ENCODE measurements at places on chromosomes 6 and 20. TPM values are rescaled to one million over a fixed set of nuclear protein-coding genes. Genes with fewer than 3 reads are reported as not detected.

GRCh38 chr20:62020935-62021701, 44.6 kb downstream of the TAF4 start:
- DNase-seq: no peak

Gene DEF6
- 68.7 TPM for total RNA-seq

DNA sequence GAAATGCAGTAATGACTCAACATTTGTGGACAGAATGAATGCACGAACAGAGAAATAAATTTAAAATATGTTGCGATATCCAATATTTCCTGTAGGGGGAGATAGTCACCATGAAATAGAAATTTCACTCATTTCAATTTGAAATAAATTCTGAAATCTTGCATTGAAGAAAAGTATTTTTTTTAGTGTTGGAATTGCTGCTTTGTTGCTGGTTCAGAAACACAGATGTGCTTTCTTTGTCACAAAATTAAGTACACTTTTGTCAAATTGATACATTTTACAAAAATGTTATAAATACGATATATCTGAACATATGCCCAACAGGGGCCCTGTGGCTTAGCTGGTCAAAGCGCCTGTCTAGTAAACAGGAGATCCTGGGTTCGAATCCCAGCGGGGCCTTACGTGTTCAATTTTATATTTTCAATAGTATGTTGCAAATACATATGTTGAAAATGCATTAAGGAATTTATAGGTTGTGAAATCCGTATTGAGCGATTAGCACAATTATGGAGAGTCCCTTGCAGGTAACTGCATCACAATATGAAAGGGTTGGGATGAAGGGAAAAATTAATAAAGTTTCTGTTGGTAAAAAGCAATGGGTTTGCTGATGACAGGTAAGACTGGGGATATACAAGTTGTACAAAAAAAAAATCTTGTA, 85.4 kb upstream of the PRSS16 start:
- DNase-seq: no peak

DNA sequence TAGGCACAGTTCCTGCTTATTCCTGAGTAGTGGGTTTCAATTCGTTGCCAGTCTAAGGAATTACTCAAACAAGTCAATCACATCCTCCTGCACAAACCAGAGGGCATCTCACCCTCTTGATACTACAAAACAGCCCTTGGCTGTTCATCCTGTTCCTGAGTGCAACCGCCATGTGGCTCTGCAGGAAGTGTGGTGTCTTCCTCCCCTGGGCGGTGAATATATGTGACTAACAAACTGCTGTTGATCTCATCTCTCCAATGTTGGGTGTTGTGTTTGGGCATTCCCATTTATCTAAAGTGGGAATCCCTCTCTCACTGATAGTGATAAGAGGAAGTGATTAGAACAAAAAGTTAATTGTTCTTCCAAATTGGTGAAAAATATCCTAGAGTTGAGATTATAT, 163.0 kb downstream of the TBX18 start:
- DNase-seq: no peak

- DNase-seq: no peak
Observed at GRCh38 chr6:163386329-163386908, 28.1 kb upstream of the QKI start.

GRCh38 chr20:36367907-36368799, 62.0 kb downstream of the DLGAP4 start:
- no peak for DNase-seq

DNA sequence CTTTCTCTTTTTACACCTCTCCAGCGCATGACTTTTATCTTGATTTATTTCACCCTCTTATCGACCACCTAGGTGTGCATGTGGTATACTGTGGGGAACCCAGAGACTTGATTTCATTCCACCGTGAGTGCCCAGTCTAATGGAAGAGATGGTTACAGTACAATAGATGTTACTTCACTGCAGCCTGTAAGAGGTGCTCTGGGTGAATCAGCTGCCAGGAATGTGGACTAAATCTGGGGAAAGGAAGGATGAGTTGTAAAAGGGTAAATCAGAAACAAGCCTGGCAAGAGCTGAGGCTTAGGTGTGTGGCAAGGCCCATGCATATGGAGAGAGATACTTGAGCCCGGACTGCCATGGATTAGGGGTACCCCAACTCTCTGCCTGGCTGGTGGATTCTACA, 7.4 kb downstream of the STK35 start:
- no peak for DNase-seq

Gene ZNF165
- 6.0 TPM for total RNA-seq

DNA sequence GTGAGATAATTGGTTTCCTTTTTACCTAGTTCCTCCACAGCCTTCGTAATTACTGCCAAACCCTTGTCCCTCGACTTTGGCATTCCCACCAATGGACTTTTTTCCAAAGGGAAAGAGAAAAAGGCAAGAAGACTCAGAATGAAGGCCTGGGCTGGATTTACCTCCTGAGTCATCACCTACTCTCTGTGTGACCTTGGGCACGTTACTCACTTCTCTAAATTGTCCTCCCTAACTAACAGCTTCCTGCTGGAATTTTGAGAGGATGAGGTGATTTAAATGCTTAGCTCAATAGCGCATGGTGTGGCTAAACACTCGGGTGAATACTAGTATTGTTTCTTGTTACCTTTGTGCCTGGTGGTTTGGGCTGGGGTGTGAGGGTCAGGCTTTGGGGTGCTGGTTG, 146.6 kb downstream of the DHX35 start:
- DNase-seq: no peak

DNA sequence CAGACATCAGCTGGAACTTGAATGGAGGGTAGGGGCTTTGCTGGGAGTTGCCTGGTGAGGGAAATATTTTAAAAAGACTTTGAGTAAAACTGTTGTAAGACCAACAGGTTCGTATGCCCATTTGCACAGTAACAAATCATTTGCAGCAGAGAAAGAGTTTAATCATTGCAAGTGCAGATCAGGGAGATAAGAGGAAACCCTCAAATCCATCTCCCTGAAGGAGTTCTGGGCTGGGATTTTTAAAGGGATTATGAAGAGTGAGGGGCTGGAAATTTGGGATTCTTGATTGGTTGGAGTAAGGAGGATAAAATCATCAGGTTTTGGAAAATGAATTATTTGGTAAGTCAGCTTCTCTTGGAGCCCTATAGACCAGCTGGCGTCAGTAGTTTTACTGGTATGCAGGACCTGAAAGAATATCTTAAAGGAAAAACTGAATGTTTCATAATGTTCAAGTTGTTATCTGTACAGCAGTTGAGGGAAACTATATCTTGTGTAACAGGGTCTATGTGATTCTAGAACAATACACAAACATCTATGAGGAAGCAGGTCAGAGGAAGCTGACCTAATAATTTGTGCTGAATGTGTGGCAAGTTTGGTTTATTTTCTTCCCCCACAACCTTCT, 295.5 kb downstream of the PLCB1 start:
- no peak for DNase-seq

Gene CALHM5
- not detected for total RNA-seq

GRCh38 chr6:29633534-29633905, 537 bp upstream of the GABBR1 start:
- no peak for DNase-seq

Gene LSM14B
- total RNA-seq: 35.4 TPM

Gene LAMA4
- total RNA-seq: not detected

GRCh38 chr6:90790058-90790457, 203.2 kb upstream of the MAP3K7 start:
- no peak for DNase-seq

GRCh38 chr6:159090530-159091480, 46.0 kb upstream of the TAGAP start:
- DNase-seq: no peak

Gene ROMO1
- total RNA-seq: 96.8 TPM

DNA sequence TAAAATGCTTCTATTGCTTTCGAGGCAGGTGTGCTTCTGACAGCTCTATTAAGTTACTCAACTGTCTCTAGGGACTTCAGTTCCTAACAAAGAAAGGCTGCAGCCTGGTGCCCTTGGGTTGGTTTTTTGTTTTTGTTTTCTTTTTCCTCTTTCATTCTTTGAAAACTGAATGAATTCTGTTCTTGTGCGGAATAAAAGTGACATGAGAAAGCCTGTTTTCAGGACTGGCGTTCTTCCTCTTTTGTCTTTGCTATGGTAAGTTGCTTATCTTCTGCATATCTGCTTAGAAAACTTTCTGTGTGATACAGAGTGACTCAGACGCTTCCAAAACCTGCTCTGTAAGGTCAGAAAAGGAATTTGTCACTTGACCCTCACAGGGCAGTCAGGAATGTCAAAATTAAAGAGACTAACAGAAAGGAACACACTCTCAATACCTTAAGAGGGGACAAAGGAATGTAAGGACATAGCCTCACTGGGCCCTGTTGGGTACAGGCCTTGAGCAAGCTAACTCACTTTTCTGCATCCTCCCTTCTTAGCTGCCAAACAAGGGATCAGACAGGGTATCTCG, 56.2 kb upstream of the NHSL1 start:
- no peak for DNase-seq

GRCh38 chr20:3797592-3798372, 1.7 kb downstream of the CDC25B start:
- DNase-seq: no peak

GRCh38 chr6:122033564-122034181, 365.8 kb upstream of the HSF2 start:
- DNase-seq: no peak

Gene GINS1
- total RNA-seq: 5.4 TPM

Gene ZFP64
- total RNA-seq: 14.2 TPM

DNA sequence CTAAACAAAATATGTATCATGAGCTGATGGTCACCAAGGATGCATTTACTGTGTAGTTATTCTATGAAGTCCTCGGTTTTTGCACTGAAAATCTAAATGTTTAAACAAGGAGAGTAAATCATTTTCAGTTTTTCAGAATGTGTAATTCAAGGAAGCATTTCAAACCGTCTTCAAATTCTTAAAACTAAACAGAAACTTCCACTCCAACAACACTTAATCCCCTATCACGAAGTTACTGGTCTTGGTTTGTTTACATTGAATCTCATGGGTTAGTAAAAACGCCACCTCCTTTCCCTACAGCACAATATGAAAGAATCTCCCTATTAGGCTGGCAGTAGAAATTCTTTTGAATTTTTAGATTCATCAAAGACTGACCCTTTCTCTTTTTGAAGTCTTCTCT, 192.9 kb downstream of the AIG1 start:
- no peak for DNase-seq

DNA sequence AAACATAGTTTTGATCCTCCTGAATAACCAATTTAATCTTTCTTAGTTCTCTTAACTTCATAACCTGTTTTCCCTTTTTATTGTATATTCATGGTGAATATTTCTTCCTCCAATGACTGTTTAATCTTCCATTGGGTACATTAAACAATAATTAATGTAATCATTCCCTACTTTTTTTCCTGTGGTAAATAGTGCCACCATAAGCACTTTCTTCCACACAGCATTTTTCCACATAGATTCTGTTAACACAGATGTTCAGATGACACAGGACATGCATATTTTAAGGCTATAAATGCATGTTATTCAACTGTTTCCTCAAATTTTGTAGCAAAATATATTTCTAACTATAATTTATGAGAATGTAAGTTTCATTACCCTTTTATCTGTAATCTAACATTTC, 61.9 kb downstream of the CYP39A1 start:
- no peak for DNase-seq

- no peak for DNase-seq
Observed at GRCh38 chr6:19841181-19841580, 4.0 kb downstream of the ID4 start.

DNA sequence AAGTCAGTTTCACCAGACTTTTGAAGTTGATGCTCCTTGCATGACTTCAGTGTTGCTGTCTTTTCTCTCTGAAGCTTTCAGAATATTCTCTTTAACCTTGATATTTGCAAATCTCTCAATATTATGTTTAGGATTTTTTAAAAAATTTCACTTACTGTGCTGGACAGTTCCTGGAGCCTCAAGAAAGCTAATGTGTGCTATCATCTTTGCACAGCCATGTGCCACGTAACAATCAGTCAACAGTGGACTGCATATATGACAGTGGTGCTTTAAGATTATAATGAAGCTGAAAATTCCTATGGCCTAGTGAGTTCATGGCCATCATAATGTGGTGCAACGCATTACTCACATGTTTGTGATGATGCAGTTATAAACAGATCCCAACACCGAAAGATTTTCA, 59.1 kb upstream of the OGFRL1 start:
- no peak for DNase-seq

Gene MYCT1
- not detected for total RNA-seq

- DNase-seq: no peak
Observed at GRCh38 chr20:23782366-23782983, 31.7 kb upstream of the CST1 start.

Gene GPLD1
- 7.3 TPM for total RNA-seq

DNA sequence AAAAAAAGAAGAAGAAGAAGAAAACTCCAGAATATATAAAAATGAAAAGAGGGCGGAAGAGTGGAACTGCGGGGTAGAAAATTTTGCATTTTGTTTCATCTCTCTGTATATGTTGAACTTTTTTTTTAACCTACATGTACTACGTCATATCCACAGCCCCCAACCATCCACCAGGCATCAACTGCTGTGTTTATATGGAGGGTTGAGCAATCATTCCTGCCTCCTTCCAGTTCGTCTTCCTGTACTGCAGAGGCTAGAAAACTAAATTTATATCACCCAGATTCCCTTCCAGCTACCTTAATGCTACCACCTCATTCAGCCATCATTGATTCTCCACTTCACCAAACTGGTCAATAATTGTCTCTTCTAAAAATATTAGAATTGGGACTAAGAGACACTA, 9.5 kb upstream of the SIGLEC1 start:
- DNase-seq: no peak

DNA sequence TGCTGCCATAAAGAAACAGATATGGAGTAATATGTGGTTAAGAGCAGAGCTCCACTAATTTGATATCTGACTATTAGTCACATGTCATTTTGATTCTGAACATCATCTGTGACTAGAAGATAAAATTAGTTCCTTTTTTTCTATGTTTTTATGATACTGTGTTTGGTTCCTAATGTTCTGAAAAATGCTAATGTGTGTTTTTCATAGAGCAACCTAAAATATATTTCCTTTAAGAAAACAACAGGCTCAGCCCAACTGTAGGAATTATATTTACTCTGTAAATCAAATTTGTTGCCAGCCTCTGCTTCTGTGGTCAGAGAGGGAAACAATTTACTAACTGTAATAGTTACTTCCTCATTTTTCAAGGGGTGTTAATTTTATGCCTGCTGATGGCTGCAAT, 33.3 kb upstream of the TXLNB start:
- no peak for DNase-seq

- no peak for DNase-seq
Observed at GRCh38 chr6:14795451-14795850, 450.4 kb upstream of the JARID2 start.

GRCh38 chr20:57475388-57476083, 49.4 kb downstream of the CTCFL start:
- no peak for DNase-seq

- DNase-seq: no peak
Observed at GRCh38 chr6:53359843-53360092, 11.0 kb upstream of the ELOVL5 start.

GRCh38 chr20:45017857-45018256, 51.5 kb downstream of the STK4 start:
- DNase-seq: no peak

Measured in activated B cell treated with CpG ODN at 0.5 μM for 24 hours (primary cell).